ENCODE measurements at places on chromosomes 1 and 21.

DNA sequence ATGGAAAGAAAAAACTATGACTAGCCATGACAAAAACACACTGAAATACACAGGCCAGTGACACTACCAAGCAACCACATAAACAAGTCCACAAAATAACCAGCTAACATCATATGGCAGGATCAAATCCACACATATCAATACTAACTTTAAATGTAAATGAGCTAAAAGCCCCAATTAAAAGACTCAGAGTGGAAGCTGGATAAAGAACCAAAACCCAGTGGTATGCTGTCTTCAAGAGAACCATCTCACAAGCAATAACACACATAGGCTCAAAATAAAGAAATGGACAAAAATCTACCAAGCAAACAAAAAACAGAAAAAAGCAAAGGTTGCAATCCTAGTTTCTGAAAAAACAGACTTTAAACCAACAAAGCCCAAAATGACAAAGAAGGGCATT, 476.2 kb upstream of the BEND5 start:
- no peak for DNase-seq

DNA sequence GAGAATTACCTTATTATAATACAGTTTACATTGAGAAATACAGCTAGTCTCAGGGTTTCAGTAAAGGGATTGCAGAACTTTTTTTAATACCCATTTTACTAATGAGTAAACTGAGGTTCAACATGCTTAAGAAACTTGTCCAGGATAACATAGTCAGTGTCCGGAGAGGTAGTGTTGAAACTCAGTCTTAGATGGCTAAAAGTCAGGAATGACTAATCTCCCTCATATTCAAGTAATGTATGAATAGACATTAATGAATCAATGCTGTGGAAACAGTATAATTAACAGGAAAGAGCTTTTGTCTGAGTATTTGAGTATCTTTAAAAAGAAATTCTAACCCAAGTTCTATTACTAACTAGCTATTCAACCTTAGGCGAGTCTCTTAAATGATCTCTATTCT, 397.6 kb downstream of the PLA2G4A start:
- no peak for DNase-seq

- no peak for DNase-seq
Measured at GRCh38 chr1:173479649-173480048, 2.5 kb downstream of the PRDX6 start.

- no peak for DNase-seq
Measured at GRCh38 chr1:210978316-210978973, 155.5 kb downstream of the KCNH1 start.

DNA sequence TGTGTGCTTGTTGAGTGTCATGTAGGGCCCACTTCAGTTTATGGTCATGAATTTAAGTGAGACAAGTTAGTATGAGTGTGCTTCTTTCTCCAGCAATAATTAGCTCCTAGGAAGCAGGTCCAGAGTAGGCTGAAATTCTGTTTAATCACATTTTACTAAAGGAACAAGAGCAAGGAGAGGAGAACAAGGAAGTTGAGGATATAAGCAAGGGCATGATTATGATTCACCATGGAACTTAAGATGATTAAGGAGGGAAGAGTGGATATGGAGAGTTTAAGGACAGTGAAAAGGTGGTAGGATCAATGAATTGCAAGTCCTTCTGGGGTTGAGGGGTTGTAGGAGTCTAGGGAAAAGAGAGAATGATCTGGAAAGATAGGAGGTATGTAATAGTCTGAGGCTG, 3.1 kb upstream of the DIPK1A start:
- no peak for DNase-seq

- no peak for DNase-seq
Measured at GRCh38 chr1:76425201-76426145, 350.9 kb downstream of the ST6GALNAC3 start.

DNA sequence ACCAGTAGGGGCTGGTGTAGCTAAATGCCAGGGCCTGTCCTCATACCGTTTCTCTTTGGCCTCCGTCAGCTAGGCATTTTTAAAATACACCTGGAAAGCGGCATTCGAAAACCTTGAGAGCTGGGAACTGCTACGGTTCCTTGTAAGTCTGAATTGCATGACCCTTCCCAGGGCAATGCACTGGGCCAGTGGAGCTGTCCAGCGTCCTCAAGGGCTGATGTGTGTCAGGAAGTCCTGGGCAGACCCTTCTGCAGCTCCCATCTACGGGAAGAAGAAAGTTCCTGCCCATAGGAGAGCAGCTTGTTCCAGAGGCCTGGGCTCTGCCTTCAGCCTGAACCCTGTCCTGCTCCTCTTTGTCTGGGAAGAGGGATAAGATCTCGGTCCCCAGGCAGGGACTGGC, 34.1 kb downstream of the UBASH3A start:
- no peak for DNase-seq

- DNase-seq, result no peak
Measured at GRCh38 chr1:172973424-172973823, 77.3 kb downstream of the TNFSF18 start.

DNA sequence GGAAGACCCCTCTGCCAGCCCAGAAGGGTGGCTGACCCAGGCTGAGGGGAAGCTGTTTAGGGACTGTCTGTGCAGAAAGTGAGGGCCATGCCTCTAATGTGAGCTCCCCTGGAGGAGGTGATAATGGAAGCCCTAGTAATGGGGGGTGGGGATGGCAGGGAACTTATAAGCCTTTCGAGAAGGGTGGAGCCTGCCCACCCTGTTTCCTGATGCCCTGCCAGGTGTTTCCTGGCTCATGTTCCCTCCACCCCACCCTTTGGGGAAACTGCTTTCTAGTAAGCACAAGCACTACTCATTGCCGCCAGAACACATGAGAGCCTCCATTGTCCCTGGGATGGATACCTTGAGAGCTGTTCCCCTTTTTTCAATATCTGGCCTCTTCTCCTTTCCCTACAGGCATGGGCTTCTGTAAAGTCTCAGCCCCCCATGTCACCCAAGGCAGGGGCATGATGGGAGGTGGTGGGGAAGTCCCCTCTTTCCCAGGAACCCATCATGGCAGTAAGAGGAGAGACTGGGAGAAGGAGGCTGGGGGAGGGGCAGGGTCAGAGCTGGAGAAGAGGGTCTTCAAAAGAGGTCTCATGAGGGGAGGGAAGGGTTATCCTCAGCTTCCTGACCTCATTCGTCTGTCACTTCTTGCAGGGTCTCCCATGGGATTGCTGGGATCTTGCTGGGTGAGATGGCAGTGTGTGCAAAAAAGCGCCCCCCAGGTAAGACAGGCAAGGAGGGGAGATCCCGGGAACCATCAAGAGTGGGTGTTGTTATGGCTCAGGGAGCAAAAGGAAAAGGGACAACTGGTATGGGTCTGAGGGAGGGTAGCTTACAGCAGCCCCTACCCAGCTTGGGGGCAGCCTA, 2.4 kb downstream of the ATP8B2 start:
- no peak for DNase-seq

DNA sequence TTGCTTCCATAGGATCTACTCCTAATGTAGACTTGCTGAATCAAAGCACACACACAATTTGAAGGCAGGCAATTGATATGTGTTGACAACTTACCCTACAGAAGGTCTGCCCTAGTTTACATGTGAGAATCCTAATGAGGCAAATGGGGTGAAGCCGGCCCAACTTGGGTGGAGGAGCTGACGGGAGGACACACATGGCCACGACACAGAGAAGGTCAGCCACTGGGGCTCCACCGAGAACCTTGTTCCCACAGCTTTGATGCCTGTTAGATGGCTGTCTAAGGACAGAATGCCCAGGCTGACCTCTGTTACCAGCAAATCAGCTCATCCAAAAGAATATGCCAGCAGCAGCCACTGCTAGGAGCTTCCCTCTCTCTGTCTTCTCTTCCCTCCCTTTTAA, 1.5 kb upstream of the PLA2G2D start:
- DNase-seq, result no peak

DNA sequence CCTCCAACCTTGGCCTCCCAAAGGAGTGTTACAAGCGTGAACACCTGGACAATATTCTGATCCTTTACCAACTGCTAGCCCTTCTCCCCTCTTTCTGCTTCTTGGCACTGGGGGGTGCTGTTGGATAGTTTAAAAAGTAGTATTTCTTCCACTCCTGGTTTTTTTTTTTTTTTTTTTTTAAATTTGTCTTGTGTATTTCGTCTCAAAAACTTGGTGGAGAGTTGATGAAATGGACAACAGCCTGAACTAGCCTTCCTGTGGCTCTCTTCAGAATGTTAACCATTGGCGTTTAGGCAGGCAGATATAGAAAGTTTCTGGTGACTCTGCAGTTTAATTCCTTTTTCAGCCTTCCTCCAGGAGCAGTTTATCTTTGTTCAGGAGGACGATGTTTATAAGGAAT, 69.7 kb upstream of the USP24 start:
- no peak for DNase-seq

DNA sequence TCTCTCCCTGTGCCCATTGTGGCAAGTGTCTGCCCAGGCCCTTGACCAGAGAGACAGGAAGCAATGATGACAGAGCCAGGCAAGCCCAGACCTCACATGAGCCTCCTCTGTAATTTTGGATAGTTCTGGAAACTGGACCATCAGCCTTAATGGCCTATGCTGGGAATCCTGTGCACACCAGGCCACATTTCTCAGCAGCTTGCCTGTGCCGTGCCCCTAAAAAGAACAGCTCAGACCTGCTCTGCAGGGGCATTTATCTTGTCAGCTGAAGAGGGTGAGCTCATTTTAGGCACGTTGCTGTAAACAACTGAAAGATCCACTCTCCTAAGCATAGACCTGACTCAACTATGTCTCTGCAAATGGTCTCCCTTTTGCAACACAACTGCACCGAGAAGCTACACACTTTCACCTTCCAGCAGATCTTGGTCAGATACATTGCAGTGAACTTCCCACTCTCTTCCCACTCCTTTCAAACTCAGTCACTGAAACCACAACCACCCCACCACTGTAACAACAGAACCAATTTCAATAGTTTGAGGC, 53.5 kb upstream of the BACH1 start:
- DNase-seq, result no peak

DNA sequence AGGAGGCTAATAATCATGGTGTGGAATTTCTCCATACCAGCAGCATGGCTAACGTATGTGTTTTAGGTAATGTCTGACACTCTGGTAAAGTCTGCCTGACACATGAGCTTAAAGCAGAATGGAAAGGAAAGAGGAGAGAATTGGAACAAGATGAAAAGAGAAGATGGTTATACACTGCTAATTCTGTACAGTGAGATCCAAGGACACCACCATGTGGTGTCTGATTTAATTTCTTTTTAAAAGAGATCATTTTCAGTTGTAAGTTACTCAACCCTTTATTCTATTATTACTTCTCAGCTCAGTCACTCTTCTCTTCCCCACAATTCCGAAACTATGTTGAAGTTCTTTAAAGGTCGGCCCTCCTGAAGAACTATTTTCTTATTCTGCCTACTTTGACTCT, 15.6 kb downstream of the PRKAB2 start:
- DNase-seq, result no peak

- no peak for DNase-seq
Measured at GRCh38 chr1:19936061-19936750, 12.8 kb upstream of the PLA2G2E start.

- DNase-seq, result no peak
Measured at GRCh38 chr1:213947200-213947801, 40.5 kb upstream of the PROX1 start.

- DNase-seq, result peak; percentile 14
Measured at GRCh38 chr1:159881622-159882526, 18.1 kb downstream of the CFAP45 start.

- no peak for DNase-seq
Measured at GRCh38 chr1:62084310-62084890, 110.2 kb upstream of the L1TD1 start.

- DNase-seq, result no peak
Measured at GRCh38 chr1:63906047-63906704, 132.4 kb downstream of the ROR1 start.

GRCh38 chr1:205247130-205247921, 19.6 kb downstream of the TMCC2 start:
- DNase-seq, result no peak
